ENCODE measurements at places on chromosomes 11 and 22.
A peak's percentile ranks its signal among the peaks of the same experiment; 100 is the strongest.

GRCh38 chr22:50307890-50308596, 597 bp upstream of the PLXNB2 start:
- DNase-seq: no peak
- no peak overlapping the region for H3K27ac ChIP-seq
- no peak overlapping the region for H3K4me3 ChIP-seq
- H3K4me1 ChIP-seq: peaks cover 36% of the 10 kb centered on the region
- no peaks in the 10 kb centered on the region for H3K36me3 ChIP-seq

DNA sequence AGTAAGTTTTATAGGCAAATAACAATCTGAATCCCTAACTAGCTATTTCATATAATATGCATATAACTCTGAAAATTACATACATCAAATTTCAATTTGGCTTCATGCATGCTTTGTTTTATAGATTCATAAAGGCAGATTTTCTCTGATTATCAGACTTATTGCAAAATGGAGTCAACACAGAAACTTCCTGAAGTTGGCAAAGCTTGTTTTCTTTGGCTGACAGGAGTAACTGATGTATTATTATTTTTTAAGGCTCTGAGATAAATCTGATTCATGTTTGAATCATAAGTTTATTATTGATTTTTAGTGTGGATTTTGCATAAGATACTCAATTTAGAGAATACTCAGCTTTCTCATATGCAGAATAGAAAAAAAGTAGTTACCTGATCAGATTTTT, 356.3 kb upstream of the CCDC90B start:
- no peaks in the 10 kb centered on the region for H3K27me3 ChIP-seq
- H3K4me1 ChIP-seq: no peaks in the 10 kb centered on the region
- no peaks in the 10 kb centered on the region for H3K36me3 ChIP-seq
- no peak overlapping the region for H3K4me3 ChIP-seq
- DNase-seq: no peak
- no peak overlapping the region for H3K27ac ChIP-seq

GRCh38 chr11:10856689-10857458, 979 bp downstream of the ZBED5 start:
- DNase-seq: no peak
- peak overlapping the region; percentile 88 for H3K27ac ChIP-seq
- H3K4me3 ChIP-seq: peak overlapping the region; percentile 91
- H3K36me3 ChIP-seq: peaks cover 9% of the 10 kb centered on the region
- peaks cover 2% of the 10 kb centered on the region for H3K4me1 ChIP-seq

- no peak overlapping the region for H3K27ac ChIP-seq
- H3K4me3 ChIP-seq: no peak overlapping the region
- no peak for DNase-seq
These were observed 365.8 kb downstream of the TBC1D22A start for GRCh38 chr22:47128216-47128615.

GRCh38 chr11:112345166-112345565, 84.5 kb upstream of the PLET1 start:
- H3K4me3 ChIP-seq: no peak overlapping the region
- no peak overlapping the region for H3K27ac ChIP-seq
- DNase-seq: no peak
- no peaks in the 10 kb centered on the region for H3K36me3 ChIP-seq
- no peaks in the 10 kb centered on the region for H3K27me3 ChIP-seq

DNA sequence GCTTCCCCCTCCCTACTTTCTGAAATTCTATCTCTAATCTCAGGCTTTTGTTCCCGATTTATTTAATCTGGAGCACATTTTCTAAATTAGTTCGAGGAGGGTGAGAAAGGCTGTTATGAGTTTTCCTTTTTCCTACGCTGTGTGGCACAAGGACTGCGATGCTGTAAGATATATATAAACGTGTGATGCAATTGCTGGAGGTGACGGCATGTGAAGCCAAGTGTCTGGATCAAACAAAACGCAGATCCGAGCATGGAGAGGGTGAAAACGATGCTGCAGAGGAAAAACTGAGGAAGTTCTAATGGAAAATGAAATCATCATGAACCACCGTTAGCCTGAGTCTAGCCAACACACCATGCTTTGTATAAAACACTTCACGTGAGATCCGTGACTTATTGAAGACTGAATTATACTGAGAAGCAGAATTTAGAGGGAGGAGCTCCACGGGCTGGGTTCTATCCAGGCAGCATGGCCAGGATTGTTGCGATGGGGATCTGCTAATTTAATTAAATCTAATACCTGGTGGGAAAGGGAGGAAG, 4.4 kb downstream of the PKNOX2 start:
- peaks cover 20% of the 10 kb centered on the region for H3K4me1 ChIP-seq
- H3K27ac ChIP-seq: no peak overlapping the region
- peaks cover 44% of the 10 kb centered on the region for H3K27me3 ChIP-seq
- no peaks in the 10 kb centered on the region for H3K36me3 ChIP-seq

GRCh38 chr11:2148595-2148994, 9.4 kb upstream of the IGF2 start:
- no peak overlapping the region for H3K4me3 ChIP-seq
- peaks cover 5% of the 10 kb centered on the region for H3K4me1 ChIP-seq
- no peak overlapping the region for H3K27ac ChIP-seq
- no peak for DNase-seq

DNA sequence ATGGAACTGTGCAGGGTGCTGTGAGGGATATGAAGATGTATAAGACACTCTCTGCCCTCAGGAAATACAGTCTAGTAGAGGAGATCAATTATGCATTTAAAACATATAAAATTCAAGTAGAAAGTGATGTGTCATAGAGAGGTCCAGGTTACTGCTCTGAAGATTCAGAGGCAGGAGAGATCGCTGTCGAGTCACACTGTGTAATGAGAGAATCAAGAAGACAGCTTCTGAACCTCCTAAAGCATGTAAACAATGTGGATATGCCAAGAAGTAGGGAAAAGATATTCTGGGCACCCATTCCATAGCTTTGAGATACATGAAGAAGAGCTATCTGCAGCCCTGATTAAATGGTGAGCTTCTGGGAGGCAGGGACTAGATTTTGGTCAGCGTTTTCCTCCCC, 16.7 kb downstream of the SSH3 start:
- no peaks in the 10 kb centered on the region for H3K36me3 ChIP-seq
- no peaks in the 10 kb centered on the region for H3K4me1 ChIP-seq
- H3K27me3 ChIP-seq: peaks cover 5% of the 10 kb centered on the region
- no peak overlapping the region for H3K4me3 ChIP-seq
- H3K27ac ChIP-seq: no peak overlapping the region

- H3K4me3 ChIP-seq: no peak overlapping the region
- H3K27me3 ChIP-seq: no peaks in the 10 kb centered on the region
- H3K27ac ChIP-seq: no peak overlapping the region
- H3K4me1 ChIP-seq: no peaks in the 10 kb centered on the region
These were observed 134.4 kb upstream of the ZC3H12C start for GRCh38 chr11:109958821-109959166.

DNA sequence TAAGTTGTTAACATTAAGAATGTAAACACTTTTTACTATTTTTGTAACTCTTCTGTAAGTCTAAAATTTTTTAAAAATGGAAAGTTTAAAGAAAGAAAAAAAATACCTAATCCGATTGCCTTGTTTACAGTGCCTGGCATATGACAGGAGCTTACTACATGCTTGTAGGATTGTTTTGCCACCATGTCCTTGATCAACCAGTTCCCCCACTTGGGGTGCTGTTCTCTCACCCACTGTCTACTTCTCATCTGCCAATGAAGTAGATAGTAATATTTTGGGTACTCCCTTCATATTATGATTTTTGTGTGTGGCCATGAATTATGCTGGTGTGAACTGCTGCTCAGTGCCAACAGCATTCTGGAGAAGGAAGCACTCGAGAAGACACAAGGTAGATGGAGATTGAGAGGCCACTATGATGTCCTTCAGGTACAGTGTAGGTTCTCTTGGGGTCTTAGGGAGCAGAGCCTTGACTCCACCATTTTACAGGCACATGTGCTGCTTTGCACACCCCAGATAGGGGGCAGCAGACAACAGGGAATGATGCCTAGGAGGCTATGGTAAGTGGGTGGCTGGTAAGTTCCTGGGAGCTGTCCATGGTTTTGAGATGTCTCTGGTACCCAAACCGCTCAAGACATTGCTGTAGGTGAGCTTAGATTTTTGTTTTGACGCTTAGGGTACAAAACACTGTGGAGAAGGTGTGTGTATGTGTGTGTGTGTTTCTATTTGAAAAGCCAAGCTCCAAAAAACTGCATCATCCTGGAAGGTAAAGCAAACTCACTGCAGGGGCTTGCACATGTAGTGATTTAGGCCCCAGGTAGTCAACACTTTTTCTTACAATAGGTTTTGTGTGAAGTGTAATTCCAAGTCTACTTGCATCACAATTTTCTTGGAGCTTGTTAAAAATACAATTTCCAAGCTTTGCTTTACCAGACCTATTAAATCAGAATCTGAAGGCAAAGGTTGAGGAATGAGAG, 494.5 kb upstream of the LARGE1 start:
- no peak overlapping the region for H3K27ac ChIP-seq
- H3K36me3 ChIP-seq: no peaks in the 10 kb centered on the region
- H3K27me3 ChIP-seq: no peaks in the 10 kb centered on the region

DNA sequence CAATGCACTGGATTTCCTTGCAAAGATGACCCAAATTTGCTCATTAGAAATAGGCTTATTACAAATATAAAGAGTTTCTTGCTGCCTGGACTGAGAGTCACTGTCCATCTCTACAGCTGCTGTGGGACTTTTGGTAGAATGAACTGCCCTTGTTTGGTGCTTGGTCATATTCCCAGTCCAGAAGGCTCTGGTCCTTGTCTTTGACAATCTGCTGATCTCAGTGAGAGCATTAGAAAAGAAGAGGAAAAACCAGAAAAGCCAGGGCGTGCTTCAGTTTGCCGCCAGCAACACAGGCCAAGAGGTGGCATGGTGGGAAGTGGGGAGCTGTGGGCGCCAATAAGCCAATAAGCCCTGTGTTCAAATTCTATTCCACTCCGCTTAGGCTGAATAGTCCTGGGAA, 48.2 kb upstream of the PARVA start:
- H3K36me3 ChIP-seq: no peaks in the 10 kb centered on the region
- H3K4me1 ChIP-seq: no peaks in the 10 kb centered on the region
- no peak overlapping the region for H3K27ac ChIP-seq
- DNase-seq: no peak
- no peaks in the 10 kb centered on the region for H3K27me3 ChIP-seq
- H3K4me3 ChIP-seq: no peak overlapping the region

Data from H1 (cell line).